Activated CD4-positive, alpha-beta T cell treated with anti-CD3 and anti-CD28 coated beads for 1 hour (primary cell): ENCODE measurements at places on chromosomes 5 and 9.

DNA sequence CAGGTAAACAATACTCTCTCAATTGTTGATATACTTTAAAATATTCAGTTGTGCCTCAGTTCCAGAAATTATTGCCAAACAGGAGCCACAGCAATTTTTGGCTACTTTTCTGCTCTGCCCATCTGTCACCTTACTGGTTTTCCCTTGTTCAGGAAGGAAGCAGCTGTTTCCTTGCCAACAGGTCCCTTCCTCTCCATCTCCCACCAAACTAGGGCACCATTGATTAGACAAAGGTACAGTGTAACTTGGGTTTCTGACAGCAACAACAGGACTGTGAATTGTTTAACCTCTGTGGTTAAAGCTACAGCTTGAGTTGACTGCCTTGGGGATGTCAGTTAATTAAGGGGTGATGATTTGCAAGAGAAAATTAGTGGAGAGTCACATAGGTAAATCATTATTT lies 76.9 kb downstream of the PIP5K1B start:
- no peak for DNase-seq

- DNase-seq, result no peak
These were observed 275.0 kb upstream of the SGCD start for GRCh38 chr5:156051972-156052371.

GRCh38 chr9:38434853-38435252 lies 10.6 kb upstream of the IGFBPL1 start:
- DNase-seq, result no peak

- DNase-seq, result no peak
These were observed 9.1 kb downstream of the IFNA5 start for GRCh38 chr9:21295992-21296391.

DNA sequence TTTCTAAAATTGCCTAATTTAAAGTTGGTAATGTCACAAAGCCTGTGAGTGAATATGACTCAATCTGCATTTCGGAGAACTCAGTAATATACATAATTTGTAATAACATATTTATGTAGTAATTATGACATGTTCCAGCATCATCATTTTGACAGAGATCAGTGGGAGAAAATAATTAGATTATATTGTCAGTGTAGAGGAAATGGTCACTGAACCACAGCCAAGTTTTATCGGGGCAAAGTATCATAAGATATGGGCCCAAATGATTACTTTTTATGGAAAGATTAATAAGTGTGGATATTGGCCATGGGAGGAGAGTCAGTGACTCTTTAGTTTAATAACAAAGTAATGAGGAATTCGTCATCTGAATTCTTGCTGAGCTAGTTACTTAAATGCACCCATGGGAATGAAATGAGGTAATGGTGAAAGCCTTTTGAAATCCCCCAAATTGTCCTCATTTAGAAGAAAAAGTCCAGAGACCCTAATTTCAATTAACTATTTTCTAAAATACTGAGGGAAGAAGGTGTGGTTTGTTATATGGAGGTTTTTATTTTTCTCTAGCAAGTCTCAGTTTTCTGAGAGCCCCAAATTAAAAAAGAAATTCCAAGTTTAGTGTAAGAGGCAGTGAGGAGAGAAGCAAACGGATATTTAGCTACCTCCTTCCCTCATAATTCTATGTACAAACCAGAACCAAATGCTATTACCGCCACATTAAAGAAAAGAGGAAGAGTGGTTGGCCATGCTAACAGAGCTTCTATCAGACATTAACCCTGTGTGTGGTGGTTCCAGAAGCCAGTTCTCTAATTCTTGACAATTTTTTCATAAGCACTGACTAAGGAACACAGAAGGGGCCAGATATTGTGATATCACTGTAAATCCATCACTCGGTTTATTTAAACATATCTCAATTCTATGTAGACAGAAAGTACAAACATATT lies 37.7 kb upstream of the MRPS30 start:
- DNase-seq, result no peak

GRCh38 chr5:56601641-56602071 lies 213.7 kb upstream of the MAP3K1 start:
- no peak for DNase-seq

- DNase-seq, result no peak
These were observed 222.5 kb downstream of the EPB41L4A start for GRCh38 chr5:112196584-112196983.

DNA sequence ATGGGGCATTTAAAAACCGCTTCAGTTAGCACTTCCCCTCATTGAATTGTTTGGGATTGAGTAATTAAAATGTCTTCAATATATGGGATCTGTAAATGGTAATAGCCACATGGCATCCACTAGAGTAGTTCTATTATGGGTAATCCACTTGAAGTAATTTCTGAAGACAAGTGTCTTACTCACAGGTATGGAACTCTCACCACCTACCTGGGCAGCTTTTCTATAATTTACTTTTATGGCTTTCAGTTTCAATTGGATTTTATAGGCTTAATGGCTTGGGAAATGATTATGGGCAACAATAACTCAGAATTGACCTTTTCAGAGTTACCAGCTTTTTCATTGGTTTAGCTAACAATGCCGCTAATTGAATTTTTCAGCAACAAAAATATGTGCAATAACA lies 597.9 kb downstream of the PTPRD start:
- no peak for DNase-seq

- no peak for DNase-seq
These were observed 14.4 kb upstream of the SLC46A2 start for GRCh38 chr9:112905084-112905483.

- DNase-seq, result no peak
These were observed 17.9 kb upstream of the ASS1 start for GRCh38 chr9:130426883-130427282.

GRCh38 chr5:123673107-123673506 lies 161.1 kb downstream of the CSNK1G3 start:
- no peak for DNase-seq

DNA sequence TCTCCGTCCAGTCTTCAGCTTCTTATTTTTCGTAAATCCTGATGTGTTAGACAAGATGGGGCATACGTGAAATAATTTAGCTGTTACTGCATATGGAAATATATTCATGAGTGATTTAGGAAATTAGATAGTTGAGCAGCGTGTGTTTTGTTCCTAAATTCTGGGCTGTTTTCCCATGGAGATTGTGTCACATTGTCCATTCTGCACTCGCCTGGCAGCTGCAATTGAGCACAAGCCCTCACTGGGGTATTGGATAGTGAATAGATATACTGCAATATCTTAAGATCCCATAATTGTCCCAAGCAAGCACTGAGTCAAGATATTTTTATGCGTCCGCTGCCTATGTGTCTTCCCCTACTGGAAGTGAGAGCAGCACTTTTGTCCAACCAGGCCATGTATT lies 1027.1 kb upstream of the WWC1 start:
- DNase-seq, result no peak

DNA sequence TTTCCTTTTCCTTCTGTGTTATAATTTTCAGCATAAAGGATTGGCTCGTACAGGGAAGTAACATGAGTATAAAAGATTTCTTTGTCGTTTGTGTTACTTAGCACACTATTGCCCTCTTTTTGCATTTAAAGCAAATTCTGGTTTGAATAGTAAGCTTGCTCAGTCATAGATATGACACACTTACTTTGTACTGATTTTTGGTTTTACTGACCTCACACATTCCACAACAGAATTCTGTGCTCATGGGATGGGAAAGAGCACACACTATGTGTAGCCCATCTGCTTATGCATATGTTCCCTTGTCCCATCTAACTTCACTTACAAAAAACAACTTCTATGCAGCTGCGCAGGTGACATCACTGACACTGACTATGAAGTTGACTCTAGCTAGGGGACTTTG lies 111.9 kb upstream of the MTAP start:
- DNase-seq, result no peak

- DNase-seq, result peak; percentile 75
These were observed 2.4 kb downstream of the SAPCD2 start for GRCh38 chr9:137067860-137068538.

GRCh38 chr5:63931836-63932235 lies 30.4 kb downstream of the HTR1A start:
- no peak for DNase-seq

DNA sequence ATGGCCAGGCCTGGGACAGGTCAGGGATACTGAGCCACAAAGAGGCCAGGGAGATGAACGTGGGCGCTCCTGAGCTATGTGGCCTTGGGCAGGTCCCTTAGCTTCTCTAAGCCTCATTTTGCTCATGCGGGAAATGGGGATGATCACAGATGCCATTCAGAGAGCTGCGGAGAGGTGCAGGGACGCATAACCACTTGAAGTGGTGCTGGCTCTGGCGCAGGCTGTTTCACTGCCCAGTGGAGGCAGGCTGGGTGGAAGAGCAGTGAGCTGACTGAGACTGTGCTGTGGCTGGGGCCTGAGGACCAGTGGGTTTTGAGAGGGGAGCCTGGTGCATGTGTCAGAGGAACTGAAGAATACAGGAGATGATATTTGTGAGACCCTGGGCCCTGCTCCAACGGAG lies 18.4 kb downstream of the CXXC5 start:
- DNase-seq, result no peak

DNA sequence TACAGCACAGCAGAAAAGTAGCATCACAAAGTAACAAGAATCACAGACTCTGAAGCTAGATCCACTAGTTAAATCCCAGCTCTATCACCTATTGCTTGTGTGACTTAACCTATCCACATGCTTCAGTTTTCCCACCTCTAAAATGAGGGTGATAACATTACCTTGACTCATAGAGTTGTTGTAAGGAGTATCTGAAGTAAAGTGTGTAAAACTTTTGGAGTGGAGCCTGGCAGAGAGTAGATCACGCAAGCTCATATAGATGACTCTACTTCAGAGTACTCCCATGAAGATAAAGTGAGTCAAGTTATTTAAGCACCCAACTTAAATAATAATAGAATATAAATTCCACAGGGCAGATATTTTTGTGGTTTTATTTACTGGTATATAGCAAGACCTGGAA lies 94.5 kb upstream of the FER start:
- no peak for DNase-seq

GRCh38 chr9:127018935-127019334 lies 103.5 kb downstream of the ANGPTL2 start:
- no peak for DNase-seq

DNA sequence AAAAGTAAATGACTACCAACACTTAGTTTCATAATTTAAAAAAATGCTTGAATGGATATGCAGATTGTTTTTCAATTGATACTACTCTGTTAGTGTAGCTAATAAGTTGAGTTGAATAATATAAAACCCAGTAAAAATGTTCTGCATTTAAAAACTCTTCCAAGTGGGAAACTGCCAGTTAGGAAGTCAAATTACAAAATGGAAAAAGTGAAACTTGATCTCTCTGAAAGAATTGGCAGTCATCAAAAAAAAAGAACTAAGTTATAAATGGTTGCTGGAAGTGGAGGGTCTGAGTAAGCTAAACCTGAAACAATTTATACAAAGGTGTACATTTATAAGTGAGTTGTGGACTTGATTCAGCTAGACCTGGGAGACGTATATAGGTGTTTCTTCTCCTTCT lies 52.4 kb downstream of the VCAN start:
- DNase-seq, result no peak

GRCh38 chr9:25733336-25733982 lies 55.2 kb upstream of the TUSC1 start:
- no peak for DNase-seq

- no peak for DNase-seq
These were observed 211.7 kb downstream of the DENND1A start for GRCh38 chr9:123718188-123718587.

GRCh38 chr5:129425031-129425430 lies 35.1 kb upstream of the ADAMTS19 start:
- DNase-seq, result no peak

DNA sequence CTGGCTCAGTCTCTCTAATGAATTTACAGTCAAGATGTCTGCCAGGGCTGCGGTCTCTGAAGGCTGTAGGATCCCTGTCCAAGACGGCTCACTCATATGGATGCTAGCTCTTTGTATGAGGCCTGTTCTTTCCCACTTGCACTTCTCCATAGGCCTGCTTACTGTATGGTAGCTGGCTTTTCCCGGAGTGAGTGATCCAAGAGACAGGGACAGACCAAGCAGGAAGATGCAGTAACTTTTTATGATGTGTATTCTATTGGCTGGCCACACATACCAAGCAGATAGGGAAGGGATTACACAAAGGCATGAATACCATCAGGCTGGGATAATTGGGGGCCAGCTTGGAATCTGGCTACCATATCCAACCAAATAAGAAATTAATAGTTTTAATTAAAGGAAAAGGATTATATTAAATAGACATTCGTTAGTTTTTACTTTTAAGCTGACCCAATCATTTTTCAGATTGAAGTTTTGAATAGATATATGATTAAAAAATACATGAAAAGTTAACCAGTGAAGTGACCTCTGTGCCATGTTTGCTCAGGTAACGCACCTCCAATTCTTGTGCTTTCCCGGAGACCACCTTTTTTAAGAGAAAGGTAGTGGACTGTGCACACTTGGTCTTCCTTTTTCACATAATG lies 20.6 kb downstream of the NSD1 start:
- no peak for DNase-seq

DNA sequence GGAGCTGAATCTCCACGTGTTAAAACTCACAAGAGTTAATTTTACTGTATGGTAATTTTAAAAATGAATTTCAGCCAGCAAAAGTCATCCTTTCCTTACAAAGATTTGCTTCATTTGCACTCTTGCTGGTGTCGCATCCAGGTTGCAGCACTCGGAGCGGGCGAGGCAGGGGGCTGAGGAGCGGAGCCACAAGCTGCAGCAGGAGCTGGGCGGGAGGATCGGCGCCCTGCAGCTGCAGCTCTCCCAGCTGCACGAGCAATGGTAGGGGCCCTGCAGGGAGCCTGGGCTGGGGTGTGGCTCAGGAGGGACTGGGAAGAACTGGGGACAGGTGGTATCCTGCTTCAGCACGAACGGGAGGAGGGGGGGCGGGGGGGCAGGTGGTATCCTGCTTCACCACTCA lies 27.1 kb downstream of the HNRNPH1 start:
- no peak for DNase-seq

GRCh38 chr5:174409070-174409469 lies 315.3 kb upstream of the MSX2 start:
- DNase-seq, result no peak

- no peak for DNase-seq
These were observed 106.2 kb upstream of the TXNDC8 start for GRCh38 chr9:110443866-110444220.

- DNase-seq, result no peak
These were observed 16.9 kb downstream of the SEMA6A start for GRCh38 chr5:116557669-116558271.

- no peak for DNase-seq
These were observed 54.0 kb downstream of the CTNNA1 start for GRCh38 chr5:138807182-138807581.

DNA sequence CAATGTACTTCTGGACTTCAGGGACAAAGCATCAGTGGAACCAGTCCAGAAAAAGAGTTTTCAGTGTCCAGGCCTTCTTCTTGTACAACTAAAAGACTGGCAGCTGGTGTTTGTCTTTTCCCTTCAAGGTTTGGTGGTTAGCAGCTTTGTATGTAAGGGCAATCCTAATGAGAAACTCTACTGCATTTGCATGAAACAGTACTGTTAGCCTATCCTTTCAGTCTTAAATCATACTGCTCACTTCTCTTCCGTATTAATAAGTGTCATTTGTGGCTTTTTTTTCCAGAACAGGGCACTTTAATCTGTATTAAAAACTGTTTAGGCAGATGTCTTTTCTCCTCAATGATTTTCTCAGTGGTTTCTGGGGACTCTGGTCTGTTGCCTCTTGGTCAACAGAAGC lies 48.9 kb downstream of the FAM174A start:
- DNase-seq, result no peak
